ENCODE measurements at places on chromosomes 11 and 22.
A peak's percentile ranks its signal among the peaks of the same experiment; 100 is the strongest.

- H3K27me3 ChIP-seq: no peaks in the 10 kb centered on the region
- peak overlapping the region; percentile 0 for H3K27ac ChIP-seq
- peaks cover 33% of the 10 kb centered on the region for H3K4me1 ChIP-seq
Observed at GRCh38 chr22:23138584-23139435, 3.0 kb downstream of the RSPH14 start.

DNA sequence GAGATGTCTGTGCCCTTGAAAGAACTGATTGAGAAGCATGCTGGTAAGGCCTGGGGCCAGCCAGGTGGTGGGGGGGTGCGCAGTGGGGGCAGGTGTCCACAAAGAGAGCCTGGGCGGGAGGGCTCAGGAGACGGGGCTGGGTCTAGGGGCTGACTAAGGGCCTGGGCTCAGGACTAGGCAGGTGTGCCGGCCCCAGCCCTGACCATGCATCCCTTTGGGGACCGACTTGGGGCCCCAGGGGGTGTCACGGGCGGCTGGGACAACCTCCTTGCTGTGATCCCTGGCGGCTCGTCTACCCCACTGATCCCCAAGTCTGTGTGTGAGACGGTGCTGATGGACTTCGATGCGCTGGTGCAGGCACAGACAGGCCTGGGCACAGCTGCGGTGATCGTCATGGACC, 4.4 kb downstream of the NDUFV1 start:
- no peak overlapping the region for H3K4me3 ChIP-seq
- peaks cover 32% of the 10 kb centered on the region for H3K4me1 ChIP-seq

DNA sequence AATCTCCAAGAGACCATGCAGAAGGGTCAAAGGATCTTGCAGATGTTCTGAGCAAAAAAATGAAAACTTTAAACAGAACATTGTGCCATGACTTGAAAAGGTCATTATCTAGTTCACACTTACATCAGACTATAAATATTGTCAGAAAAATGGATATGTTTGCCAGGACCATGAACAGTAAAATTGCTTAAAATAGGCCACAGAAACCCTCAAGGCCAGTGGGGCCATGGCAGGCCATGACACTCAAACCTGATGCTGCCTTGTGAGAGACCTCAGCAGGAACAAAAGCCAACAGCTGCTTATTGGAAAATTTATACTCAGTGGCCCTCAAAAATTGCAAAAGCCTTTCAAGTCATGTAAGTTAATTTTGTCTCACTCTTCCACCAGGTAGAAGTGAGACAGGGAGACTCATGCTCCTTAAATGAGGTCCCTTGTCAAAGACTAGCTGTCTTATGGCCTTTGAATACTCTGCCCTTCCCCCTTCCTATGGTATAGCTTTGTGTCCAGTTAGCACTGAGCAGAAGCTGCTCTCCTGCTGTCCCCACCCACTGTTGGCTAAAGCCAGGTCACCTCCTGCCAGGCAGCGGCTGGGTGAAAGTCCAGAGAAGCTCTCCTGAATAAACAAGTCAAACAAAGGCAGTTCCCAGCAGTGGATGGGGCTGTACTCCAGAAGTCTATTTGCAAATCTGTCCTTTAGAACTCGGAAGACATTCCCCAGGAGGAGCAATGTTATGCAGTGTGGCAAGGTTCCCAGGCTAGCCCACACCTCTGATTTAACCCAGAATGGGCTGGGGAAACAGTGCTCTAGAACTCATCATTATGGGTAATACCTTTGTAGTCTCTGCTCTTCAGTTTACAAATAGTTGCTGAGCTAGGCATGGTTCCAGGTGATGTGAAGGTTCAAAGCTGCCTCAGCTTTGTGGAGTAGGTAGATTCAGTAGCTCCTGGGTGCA, 21.4 kb downstream of the ADM start:
- H3K36me3 ChIP-seq: no peaks in the 10 kb centered on the region
- no peak for DNase-seq
- H3K27me3 ChIP-seq: no peaks in the 10 kb centered on the region
- H3K4me1 ChIP-seq: peaks cover 35% of the 10 kb centered on the region

GRCh38 chr11:34512840-34513681, 533 bp downstream of the ELF5 start:
- H3K36me3 ChIP-seq: no peaks in the 10 kb centered on the region
- no peak overlapping the region for H3K27ac ChIP-seq
- H3K27me3 ChIP-seq: no peaks in the 10 kb centered on the region
- H3K4me3 ChIP-seq: no peak overlapping the region
- no peak for DNase-seq
- H3K4me1 ChIP-seq: no peaks in the 10 kb centered on the region

GRCh38 chr11:8098361-8098760, 17.4 kb downstream of the TUB start:
- no peaks in the 10 kb centered on the region for H3K27me3 ChIP-seq
- peaks cover 15% of the 10 kb centered on the region for H3K4me1 ChIP-seq
- no peak overlapping the region for H3K27ac ChIP-seq
- peaks cover 44% of the 10 kb centered on the region for H3K36me3 ChIP-seq
- DNase-seq: no peak

DNA sequence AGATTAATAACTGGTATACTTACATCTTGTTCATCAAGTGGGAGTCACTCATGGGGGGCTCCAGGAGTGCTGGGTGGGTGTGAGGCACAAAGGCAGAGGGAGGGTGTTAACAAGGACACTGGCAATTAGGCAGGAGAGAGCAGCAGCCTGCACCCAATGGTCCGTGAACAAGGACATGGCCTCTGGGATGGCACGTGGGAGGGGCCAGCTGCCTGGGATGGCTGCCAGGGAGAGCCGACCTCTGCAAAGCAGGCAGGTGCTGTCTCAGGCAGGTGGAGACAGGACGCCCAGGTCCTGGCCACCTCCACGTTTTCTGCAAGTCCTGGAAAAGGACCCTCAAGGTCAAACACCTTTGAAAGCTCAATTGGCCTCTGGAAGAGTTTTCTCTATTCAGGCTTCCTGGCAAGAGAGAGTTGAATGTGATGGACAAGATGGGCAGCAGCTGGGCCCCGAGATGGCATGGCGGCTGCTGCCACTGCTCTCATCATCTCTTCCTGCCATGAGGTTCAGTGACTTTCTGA, 257.1 kb downstream of the BUD13 start:
- H3K4me3 ChIP-seq: no peak overlapping the region
- H3K4me1 ChIP-seq: no peaks in the 10 kb centered on the region
- no peaks in the 10 kb centered on the region for H3K27me3 ChIP-seq
- no peak overlapping the region for H3K27ac ChIP-seq
- DNase-seq: no peak

DNA sequence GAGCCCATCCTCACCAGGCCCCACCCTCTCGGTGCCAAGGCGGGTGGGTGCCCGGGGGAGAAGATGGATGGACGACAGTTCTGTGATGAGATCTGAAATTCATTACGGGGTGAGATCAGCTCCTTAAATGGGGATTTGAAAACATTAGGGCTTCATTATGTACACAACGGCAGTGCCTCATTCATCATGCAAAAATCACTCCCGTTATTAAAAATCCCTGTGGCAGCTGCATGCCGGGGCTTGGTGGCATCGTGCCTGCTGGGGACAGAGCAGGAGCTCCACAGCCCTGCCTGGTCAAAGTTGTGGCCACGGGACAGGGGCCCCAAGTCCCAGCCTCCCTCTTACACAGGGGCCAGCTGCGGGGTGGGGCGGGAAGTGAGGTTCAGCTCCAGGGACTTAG, 20.2 kb downstream of the OTUB1 start:
- no peak overlapping the region for H3K27ac ChIP-seq
- H3K4me1 ChIP-seq: peaks cover 28% of the 10 kb centered on the region
- DNase-seq: no peak
- no peak overlapping the region for H3K4me3 ChIP-seq

- DNase-seq: peak; percentile 80
- no peaks in the 10 kb centered on the region for H3K27me3 ChIP-seq
- peak overlapping the region; percentile 98 for H3K27ac ChIP-seq
- peaks cover 26% of the 10 kb centered on the region for H3K4me1 ChIP-seq
Observed at GRCh38 chr22:38397189-38398085, 57.6 kb downstream of the KCNJ4 start.

- no peaks in the 10 kb centered on the region for H3K4me1 ChIP-seq
- H3K27ac ChIP-seq: no peak overlapping the region
- no peaks in the 10 kb centered on the region for H3K36me3 ChIP-seq
- H3K27me3 ChIP-seq: no peaks in the 10 kb centered on the region
Observed at GRCh38 chr22:20109411-20110358, 6.2 kb upstream of the RANBP1 start.

GRCh38 chr11:70378506-70379134, 19.7 kb upstream of the CTTN start:
- H3K36me3 ChIP-seq: no peaks in the 10 kb centered on the region
- peak overlapping the region; percentile 54 for H3K27ac ChIP-seq
- no peak overlapping the region for H3K4me3 ChIP-seq

DNA sequence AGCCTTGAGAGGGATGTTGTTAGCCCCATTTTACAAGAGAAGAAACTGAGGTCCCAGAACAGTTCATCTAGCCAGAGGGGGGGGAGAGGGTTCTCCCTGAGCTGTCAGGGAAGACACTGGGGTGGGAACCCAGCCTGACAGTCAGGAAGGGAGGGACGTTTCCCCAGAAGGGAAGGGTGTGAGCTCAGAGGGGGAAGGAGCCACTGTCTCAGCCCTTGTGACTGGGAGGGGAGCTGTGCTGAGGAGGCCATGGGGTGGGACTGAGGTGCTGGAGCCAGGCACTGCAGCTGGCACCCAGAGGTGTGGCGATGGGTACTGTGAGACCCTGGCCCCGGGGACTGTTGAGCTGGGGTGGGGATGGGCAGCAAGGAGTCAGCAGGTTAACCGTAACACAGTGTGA, 35.7 kb downstream of the DAGLA start:
- no peaks in the 10 kb centered on the region for H3K36me3 ChIP-seq
- no peak overlapping the region for H3K27ac ChIP-seq
- no peaks in the 10 kb centered on the region for H3K27me3 ChIP-seq
- H3K4me1 ChIP-seq: peaks cover 16% of the 10 kb centered on the region
- H3K4me3 ChIP-seq: no peak overlapping the region

- no peaks in the 10 kb centered on the region for H3K36me3 ChIP-seq
- no peak for DNase-seq
- H3K4me3 ChIP-seq: no peak overlapping the region
- no peaks in the 10 kb centered on the region for H3K27me3 ChIP-seq
- H3K4me1 ChIP-seq: no peaks in the 10 kb centered on the region
- H3K27ac ChIP-seq: no peak overlapping the region
Observed at GRCh38 chr11:87779276-87780067, 395.8 kb downstream of the RAB38 start.

- no peaks in the 10 kb centered on the region for H3K27me3 ChIP-seq
- no peaks in the 10 kb centered on the region for H3K4me1 ChIP-seq
- no peak overlapping the region for H3K4me3 ChIP-seq
- DNase-seq: no peak
- H3K36me3 ChIP-seq: no peaks in the 10 kb centered on the region
Observed at GRCh38 chr11:59009661-59010060, 70.4 kb downstream of the GLYATL1 start.

- no peak overlapping the region for H3K4me3 ChIP-seq
- peaks cover 29% of the 10 kb centered on the region for H3K4me1 ChIP-seq
- H3K27ac ChIP-seq: peak overlapping the region; percentile 34
- H3K27me3 ChIP-seq: no peaks in the 10 kb centered on the region
- H3K36me3 ChIP-seq: no peaks in the 10 kb centered on the region
Observed at GRCh38 chr11:86785576-86785975, 14.8 kb upstream of the PRSS23 start.

DNA sequence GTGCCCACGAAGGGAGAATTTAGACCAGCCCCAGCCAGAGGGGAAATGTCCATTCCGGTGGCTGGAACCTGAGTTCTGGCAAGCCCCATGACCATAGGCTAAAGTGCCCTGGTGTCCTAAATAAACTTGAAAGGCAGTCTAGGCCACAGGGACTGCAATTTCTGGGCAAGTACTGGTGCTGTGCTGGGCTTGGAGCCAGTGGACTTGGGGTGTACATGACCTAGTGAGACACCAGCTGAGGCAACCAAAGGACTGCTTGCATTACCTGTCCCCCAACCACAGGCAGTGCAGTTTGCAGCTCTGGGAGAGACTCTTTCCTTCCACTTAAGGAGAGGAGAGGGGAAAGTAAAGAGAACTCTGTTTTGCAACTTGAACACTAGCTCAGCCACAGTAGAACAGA, 23.7 kb downstream of the RRP8 start:
- no peaks in the 10 kb centered on the region for H3K27me3 ChIP-seq
- no peak overlapping the region for H3K27ac ChIP-seq
- DNase-seq: no peak
- H3K4me3 ChIP-seq: no peak overlapping the region

DNA sequence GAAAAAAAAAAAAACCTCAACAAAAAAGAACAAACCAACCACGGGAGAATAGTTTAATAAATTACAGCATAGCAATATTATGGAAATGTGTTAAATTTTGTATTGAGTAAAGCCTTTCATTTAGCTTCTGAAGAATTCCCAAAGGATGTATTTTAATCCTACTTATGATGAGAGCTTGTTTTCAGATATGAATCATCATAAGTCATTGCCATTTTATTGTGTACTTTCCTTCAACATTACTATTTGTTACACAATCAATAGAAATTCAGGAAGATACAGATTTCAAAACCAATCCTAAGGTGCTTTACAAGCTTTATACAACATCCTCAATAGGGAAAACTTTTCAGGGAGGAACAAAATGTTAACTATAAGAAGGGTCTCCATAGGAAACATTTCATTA, 200.6 kb upstream of the CTSC start:
- no peak overlapping the region for H3K27ac ChIP-seq
- DNase-seq: no peak
- no peaks in the 10 kb centered on the region for H3K27me3 ChIP-seq
- H3K4me3 ChIP-seq: no peak overlapping the region
- no peaks in the 10 kb centered on the region for H3K4me1 ChIP-seq

- no peak overlapping the region for H3K4me3 ChIP-seq
- H3K27me3 ChIP-seq: no peaks in the 10 kb centered on the region
- DNase-seq: no peak
- no peaks in the 10 kb centered on the region for H3K4me1 ChIP-seq
- H3K36me3 ChIP-seq: no peaks in the 10 kb centered on the region
Observed at GRCh38 chr11:73299751-73300150, 8.3 kb upstream of the ARHGEF17 start.

DNA sequence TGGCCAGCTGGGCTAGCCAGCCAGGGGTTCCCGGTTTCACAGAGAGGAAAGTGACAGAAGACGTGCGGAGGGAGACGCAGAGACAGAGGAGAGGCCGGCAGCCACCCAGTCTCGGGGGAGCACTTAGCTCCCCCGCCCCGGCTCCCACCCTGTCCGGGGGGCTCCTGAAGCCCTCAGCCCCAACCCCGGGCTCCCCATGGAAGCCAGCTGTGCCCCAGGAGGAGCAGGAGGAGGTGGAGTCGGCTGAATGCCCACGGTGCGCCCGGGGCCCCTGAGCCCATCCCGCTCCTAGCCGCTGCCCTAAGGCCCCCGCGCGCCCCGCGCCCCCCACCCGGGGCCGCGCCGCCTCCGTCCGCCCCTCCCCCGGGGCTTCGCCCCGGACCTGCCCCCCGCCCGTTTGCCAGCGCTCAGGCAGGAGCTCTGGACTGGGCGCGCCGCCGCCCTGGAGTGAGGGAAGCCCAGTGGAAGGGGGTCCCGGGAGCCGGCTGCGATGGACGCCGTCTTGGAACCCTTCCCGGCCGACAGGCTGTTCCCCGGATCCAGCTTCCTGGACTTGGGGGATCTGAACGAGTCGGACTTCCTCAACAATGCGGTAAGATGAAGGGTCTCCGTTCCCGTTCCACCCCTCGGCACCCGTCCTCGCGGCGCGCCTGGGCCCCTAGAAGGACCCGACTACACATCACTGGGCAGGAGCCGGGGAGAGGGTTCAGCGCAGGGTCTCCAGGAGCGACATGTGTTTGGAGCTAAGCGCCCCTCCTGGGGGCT, at the start of gene CREB3L1:
Gene CREB3L1 (plus strand): TSS at position 41 of the 765 bp plus-strand sequence. CDS start 450 bp downstream, at position 491.
- H3K4me3 ChIP-seq: peak within 1 kb of the TSS; percentile 64
- DNase-seq: no peak
- no peaks in the 10 kb centered on the region for H3K36me3 ChIP-seq
- H3K27me3 ChIP-seq: no peaks in the 10 kb centered on the region

- H3K36me3 ChIP-seq: no peaks in the 10 kb centered on the region
- H3K4me3 ChIP-seq: no peak overlapping the region
- H3K27me3 ChIP-seq: no peaks in the 10 kb centered on the region
- no peak for DNase-seq
Observed at GRCh38 chr11:20489948-20490347, 102.4 kb downstream of the PRMT3 start.
